ENCODE measurements at places on chromosomes 2 and 18. TPM values are rescaled to one million over a fixed set of nuclear protein-coding genes. Genes with fewer than 3 reads are reported as not detected.

DNA sequence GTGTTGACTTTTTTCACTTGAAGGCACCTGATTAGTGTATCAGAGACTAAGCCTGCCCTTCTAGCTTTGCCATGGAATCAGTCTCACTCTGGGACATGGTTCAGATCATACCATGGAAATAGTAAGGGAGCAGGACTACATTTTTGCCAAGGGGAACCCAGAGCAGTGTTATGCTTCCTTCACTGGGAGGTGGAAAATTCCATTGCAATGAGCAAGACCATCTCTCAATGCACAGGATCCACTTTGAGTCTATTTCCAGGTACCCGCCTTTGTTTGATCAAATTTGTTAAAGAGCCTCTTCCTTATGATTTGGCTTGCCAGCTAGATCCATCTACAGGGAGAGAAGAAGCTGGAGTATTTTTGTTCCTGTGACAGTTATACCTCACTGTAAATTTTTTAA, 395.8 kb downstream of the MTX2 start:
- DNase-seq, result peak; percentile 25

GRCh38 chr2:148362144-148362796, 282.3 kb upstream of the EPC2 start:
- DNase-seq, result no peak

DNA sequence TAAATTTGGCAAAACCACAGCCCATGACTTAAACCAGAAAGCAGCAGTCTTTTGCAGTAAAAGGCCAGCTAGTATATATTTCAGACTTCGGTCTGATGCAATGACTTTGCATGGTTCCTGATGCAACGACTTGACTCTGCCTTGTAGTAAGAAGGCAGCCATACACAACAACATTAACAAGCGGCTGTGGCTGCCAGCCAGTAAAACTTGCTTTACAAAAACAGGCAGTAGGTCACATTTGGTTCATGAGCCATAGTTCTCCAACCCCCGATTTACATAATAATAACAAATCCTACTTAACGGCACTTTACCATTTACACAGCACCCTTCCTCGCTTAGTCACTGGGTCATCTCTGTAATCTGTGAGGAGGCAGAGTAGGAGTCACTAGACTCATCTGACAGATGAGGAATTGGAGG, 410.3 kb downstream of the LRATD1 start:
- no peak for DNase-seq

- no peak for DNase-seq
Measured at GRCh38 chr2:66437691-66438497, 3.0 kb downstream of the MEIS1 start.

The CABYR gene
- 0.90 TPM for total RNA-seq

- DNase-seq, result peak; percentile 47
Measured at GRCh38 chr2:109242654-109243331, 113.8 kb downstream of the SH3RF3 start.

GRCh38 chr2:228703152-228703551, 521.7 kb upstream of the SPHKAP start:
- no peak for DNase-seq

DNA sequence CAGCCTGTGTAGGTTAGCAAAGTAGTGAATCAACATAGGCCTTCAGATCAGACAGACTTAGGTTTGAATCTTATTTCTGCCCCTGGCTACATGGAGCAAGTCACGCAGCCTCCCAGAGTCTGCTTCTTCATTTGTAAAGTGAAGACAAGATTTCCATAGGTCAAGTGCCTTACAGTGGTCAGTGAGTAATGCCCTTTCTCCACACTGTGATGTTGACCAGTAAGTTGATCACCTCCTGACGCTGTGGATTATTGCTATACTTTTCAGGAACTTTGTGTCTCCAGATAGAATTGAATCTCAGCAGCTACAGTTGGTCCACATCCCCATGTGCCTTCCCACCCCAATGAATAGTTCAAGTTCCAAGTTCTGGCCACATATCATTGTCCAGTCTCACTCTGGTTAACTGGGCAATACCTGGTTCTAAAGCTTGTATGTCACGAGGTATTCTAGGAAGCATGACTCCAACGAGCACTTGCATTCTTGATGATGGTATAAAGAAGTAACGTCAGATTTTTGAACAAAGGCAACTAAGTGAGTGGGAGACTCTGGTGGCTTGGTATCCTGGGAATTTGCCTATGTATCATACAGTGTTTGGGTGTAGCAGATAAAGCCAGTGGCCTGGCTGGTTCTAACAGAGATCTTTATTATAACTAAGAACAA, 2.1 kb upstream of the CLIP4 start:
- DNase-seq, result peak; percentile 55

The NR4A2 gene
- total RNA-seq, result 0.26 TPM

DNA sequence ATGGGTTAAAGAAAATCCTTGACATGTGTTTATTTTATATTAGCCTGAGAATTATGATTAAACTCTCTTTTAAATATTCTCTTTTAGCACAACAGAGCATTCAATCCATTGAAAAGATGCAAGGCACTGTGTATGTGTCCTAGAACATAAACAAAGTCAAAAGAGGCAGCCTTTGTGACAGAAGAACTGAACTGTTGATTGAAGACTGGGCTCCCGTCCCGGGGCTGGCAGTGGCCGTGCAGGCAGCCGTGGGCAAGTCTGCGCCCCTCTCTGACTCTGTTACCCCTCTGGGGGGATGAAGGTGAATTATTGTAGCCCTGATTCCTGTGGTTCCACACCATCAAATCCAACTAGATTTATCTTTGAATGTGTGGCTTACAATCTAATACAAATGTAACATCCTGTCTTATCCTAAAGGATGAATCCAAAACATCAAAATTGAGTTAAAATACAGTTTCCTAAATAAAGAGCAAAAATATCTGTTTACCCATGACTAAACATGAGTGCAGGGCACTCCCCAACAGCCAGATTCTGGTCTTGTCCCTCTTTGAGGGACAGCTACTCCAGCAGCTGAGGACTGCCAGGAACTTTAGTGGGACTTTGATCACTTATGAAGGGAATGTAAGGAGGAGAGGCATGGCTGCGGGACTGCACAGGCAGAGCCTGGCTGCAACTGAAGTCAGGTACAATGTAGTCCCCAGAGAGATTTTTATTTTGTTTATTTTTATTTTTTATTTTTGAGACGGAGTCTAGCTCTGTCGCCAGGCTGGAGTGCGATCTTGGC, 37.3 kb upstream of the SH3BP4 start:
- no peak for DNase-seq

The CHRND gene
- total RNA-seq, result not detected

The IL1R2 gene
- total RNA-seq, result not detected

DNA sequence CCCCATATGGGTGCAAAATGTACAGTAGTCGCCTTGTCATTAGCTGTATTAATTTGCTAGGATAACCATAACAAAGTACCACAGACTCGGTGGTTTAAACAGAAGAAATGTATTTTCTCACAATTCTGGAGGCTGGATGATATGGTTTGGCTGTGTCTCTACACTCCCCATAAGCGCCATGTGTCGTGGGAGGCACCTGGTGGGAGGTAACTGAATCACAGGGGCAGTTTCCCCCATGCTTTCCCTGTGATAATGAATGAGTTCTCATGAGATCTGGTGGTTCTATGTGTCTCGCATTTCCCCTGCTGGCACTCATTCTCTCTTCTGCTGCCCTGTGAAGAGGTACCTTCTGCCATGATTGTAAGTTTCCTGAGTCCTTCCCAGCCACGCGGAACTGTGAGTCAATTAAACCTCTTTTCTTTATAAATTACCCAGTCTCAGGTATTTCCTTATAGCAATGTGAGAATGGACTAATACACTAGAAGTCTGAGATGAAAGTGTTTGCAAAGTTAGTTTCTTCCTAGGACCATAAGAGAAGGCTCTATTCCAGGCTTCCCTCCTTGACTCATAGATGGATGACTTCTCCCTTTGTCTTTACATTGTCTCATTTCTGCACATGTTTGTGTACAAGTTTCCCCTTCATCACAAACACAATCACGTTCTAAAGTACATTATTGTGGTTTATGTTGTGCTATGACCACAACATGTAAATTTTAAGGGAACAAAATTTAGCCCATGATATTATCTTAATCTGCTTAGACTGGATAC, 1442.6 kb downstream of the SUCLG1 start:
- DNase-seq, result peak; percentile 41

Measured in bronchial epithelial cell (primary cell).